ENCODE measurements at places on chromosomes 3 and 15.

DNA sequence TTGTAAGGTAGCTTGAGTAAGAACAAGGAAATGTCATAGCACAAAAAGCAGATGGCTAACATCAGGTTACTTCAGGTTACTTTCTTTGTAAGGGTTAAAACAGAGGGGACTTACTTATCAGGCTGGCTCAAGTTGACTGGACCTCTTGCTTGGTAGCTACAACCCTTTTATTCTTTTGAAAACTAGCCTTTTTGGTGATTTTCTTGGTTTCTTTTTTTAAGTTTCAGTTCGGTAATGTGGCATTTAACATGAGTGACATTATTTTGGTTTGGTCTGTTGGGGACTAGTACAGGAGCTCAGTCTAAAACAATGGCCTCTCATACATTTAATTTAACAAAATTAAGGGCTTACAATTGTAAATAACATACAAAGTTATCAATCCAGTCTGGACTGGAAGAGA is 621.4 kb downstream of the OTOL1 start:
- DNase-seq = no peak

DNA sequence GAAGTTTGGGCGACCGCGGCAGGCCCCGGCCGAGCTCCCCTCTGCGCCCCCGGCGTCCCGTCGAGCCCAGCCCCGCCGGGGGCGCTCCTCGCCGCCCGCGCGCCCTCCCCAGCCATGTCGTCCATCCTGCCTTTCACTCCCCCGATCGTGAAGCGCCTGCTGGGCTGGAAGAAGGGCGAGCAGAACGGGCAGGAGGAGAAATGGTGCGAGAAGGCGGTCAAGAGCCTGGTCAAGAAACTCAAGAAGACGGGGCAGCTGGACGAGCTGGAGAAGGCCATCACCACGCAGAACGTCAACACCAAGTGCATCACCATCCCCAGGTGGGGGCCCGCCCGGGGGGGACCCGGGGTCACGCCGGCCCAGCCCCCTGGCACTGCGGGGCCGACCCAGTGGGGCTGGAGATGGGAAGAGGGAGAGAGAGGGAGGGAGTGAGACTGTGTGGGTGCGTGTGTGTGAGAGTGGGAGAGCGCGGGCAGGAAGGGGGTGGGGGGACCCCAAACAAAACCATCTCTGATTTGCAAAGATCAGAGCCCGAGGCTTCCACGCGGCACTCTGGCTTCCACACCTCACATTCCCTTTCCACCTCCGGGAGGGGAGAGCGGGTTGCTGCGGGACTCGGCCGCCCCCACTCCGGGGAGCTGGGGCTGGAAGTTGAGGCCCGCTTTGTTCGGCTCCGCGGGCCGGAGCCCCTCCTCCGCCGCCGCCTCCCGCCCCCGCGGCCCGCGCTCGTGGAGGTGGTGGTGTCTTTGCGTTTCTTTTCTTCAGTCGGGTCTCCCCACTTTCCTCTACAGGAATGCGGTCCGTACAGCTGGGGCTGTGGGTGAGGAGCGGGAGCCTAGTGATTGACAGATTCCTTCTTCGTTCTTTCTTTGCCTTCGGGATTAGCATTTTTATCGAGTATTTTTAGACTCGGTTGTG is 898 bp downstream of the SMAD3 start:
- DNase-seq = no peak

- DNase-seq = no peak
These were observed 367.7 kb downstream of the CGGBP1 start for GRCh38 chr3:87691109-87691508.

DNA sequence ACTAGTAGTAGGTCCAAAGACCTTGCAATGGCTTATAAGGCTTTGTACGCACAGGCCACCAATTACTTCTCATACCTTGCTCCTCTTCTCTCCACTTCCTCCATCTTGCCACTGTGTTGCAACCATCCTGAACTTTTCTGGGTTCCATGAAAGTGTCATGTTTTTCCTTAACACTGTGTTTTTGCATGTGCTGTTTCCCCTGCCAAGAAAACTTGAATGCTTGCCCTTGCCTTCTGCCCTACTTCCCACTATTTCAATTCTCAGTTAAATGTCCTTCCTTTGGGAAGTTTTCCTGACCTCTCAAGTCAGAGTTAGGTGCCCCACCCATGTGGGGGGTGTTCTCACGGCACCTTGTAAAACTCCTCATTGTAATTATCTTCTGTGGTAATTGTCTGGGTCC is 182.8 kb downstream of the THRB start:
- DNase-seq = no peak

DNA sequence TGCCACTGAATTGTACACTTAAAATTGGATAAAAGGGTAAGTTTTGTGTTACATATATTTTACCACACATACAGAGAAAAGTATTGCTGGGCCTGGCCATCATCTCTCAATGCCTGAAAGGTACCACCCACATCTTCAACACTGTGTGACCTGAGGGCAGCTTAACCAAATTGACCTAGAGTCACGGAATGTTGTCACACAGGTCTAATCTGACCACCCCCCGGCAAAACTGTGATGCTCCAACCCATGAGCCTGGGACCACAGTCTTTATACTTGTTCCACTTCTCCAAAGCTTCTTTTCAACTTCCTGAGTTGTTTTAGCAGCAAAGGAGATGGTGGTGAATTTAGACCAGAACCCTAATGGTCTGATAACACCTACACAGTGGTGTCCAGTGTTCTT is 210.3 kb upstream of the TPM1 start:
- DNase-seq = no peak

- no peak for DNase-seq
These were observed 52.0 kb downstream of the CMSS1 start for GRCh38 chr3:99869621-99870020.

DNA sequence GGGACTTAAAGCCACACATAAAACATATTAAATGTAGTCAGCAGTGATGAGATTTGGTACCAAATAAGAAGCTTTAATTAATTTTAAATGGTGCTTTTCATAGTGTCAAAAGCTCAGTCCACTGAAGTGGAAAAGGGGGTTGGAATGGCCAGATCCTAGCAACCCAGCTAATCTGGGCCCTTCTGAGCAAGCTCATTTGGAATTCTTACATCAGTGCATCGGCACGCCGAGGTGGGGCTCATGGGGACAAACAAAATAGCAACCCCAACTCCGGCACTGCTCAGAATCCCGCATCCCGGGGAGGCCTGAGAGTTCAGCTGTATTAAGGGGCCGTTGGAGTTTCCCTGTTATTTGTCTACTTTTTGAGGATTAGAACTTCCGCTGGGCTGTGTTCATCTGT is 526.4 kb downstream of the SOX2 start:
- DNase-seq = no peak

- DNase-seq = no peak
These were observed 22.7 kb downstream of the BOC start for GRCh38 chr3:113234028-113234427.

DNA sequence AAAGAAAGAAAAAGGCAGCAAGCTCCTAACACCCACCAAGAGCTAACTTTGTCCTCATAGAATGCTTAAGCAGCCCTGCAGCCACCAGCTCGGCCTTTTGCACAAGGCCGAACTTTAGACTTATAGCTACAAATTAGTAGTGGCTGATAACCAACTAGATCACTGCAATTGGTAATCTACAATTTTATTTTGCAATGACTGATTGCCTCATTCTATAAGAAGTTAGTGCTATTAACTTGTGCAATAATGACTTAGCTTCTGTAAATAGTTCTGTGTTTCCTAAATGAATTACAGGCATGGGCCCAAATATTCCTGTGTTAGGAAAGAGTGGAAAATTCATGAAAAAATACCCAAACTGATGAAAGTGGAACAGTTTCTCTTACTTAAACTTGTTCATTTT is 284.8 kb upstream of the CFAP20DC start:
- no peak for DNase-seq

DNA sequence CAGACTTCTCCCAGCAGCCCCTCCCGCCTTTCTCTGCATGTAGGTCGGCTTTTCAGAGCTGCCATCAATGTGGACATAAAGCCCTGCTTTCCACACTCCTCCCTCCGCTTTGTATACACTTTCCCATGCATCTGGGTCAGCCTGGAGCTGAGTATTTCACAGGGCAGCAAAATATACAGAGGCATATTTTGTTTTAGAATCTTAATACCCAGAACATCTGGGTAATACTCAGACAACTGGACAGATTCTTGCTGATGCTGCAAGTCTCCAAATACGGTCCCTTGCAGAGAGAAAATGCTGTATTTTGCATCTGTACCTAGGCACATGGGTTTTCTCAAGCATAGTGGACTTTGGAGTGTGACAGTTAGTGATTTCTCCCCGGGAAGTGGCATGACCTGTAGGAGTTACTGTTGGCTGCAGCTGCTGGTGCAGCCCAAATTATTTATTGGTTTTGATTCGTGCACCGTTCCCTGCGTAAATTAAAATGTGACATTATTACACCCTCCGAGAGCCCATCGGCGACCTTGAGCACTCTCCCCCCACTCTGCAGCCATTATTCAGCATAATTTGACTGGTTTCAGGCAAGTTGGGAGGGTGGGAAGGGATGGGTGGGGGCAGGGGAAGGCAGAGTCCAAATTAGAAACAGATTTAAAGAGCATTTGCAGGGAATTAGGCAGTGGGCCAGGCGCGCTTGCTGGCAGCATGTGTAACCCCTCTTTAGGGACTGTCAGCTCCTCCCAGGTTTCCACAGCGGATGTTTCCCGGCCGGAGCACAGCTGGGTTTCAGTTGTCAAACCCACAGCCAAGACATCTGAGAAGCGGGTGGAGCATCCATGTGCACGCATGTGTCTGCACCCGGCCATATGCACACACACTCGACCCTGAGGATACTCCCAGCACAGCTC is 100.8 kb downstream of the CPN2 start:
- DNase-seq = peak; percentile 43

DNA sequence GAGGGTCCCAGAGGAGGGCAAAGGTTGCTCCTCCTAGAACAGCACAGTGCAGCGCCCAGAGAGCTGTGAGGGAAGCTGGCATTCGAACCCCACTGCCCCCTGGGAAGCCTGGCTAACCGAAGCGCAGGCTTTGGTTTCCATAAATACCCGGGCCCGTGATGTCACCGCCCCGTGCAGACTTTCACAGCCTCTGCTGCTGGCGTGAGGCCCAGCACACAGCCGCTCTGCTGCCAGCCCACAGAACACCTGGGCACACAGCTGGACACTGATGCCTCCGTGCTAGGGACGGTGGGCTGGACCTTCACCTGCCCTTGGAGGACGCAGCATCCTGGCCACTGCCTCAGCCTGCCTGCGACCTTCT is 1.0 kb downstream of the IQSEC1 start:
- peak; percentile 97 for DNase-seq

- DNase-seq = no peak
These were observed 29.3 kb upstream of the POLR2M start for GRCh38 chr15:57677204-57677603.

- DNase-seq = no peak
These were observed 922.9 kb downstream of the SI start for GRCh38 chr3:164155400-164155799.

DNA sequence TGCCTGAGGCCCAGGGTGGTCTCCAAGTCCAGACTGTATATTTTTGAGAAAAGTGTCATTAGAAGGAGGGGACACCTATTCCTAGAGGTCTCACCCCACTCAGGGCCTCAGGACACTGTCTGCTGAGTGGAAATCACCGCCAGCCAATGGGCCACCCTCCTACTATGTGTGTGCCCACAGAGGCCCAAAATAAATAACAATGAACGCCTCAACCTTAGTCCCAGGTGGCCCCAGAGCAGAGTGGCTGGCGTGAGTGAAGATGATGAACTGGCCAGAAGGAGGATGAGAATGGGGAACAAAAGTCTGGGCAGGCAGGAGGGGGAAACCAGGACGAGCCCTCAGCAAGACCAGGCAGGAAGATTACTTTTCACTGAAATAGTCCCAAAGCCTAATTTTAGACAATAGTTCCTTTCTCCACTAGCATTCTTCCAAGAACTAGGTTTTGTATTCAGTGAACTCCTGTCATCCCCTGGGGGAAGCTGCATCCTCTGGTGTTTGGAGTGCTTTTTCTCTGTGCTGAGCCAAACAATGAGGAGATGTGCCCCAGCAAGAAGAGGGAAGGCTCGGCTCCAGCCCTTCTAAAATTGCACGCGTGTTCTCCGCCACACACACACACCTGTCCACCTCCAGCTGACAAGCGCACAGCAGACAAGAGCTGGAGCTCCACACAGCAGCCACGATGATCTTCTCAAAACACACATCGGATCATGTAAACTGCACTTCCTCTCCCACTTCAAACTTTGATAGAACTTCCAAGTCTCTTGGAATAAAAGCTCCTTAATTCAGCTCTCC is 72.2 kb downstream of the ADCY5 start:
- no peak for DNase-seq

DNA sequence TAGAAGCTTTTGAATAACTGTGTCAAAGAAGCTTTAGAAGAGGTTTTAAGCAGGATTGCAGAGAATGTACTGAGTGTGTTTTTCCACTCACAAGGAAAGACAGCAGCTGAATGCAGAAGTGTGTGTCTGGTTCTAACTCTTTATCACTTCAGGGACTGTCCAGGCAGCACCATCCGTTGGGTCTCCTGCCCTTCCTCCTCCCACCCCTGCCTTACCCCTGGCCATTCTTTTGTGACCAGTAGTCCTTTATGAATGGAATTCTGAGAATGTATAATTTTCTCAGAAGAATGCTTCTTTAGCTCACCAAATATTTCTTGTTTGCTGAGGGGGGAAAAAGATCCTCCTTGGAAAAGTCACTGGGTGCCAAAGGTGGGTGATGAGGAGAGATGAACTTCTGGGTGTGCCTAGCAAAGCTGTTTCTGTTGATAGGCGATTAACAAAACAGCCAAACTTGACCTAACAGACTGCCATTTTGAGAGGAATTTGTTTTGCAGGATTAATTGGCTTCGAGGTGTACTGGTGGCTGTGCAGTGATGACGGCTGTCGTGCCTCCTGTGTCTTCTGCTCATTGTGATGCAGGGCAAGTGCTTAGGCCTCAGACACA is 70.9 kb downstream of the IGF1R start:
- no peak for DNase-seq

- peak; percentile 18 for DNase-seq
These were observed 22.3 kb upstream of the SACM1L start for GRCh38 chr3:45666757-45667431.

- no peak for DNase-seq
These were observed 266.1 kb upstream of the NR2F2 start for GRCh38 chr15:96064351-96064756.

- DNase-seq = no peak
These were observed 15.7 kb upstream of the ARID3B start for GRCh38 chr15:74525309-74525708.

- DNase-seq = no peak
These were observed 4.8 kb upstream of the CLSTN2 start for GRCh38 chr3:139930211-139930610.

All from RPMI8226 (cell line).